ENCODE measurements at places on chromosomes 2 and 18.
A peak's percentile ranks its signal among the peaks of the same experiment; 100 is the strongest.

GRCh38 chr18:48342125-48342524 lies 67.1 kb downstream of the ZBTB7C start:
- no peak for DNase-seq

DNA sequence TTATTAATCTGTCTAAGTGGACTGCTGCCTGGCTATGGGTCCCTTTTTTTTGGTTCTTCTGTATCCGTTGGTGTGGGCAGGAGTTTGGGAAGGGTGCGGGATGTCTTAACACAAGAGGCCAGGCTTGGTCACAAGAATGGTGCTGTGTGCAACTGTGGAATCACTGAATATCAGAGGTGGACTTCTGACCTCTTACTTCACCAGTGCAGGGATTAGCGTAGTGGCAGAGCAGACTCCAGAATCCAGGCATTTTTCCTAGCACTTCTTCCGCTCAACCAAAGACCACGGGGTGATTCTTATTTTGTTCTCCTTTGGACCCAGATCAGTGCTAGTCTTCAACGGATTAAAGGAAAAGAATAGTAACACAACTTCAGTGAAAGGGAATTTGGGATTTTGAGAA lies 254.3 kb upstream of the TNP1 start:
- no peak for DNase-seq

- no peak for DNase-seq
Observed at GRCh38 chr2:228777855-228778355, 493.2 kb downstream of the PID1 start.

GRCh38 chr2:238031751-238032150 lies 29.1 kb upstream of the SCLY start:
- no peak for DNase-seq

DNA sequence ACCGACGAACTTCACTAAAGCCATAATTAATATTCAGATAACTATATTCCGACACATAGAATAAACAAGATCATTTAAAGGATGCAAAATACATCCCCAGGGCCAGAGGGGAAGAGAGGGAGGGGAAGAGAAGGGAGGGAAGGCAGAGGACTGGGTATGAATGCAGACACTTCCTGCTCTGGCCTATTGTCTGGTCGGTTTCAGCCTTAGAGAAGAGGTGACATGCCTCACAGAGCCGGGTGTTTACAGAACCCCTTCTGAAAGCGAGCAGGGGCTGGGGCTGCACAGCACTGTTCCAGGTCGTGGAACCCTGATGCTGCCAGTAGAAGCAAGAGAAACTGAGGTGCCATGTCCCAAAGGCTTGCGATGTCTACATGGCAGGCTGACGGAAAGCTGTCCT lies 31.0 kb downstream of the CELF4 start:
- DNase-seq = no peak

- DNase-seq = no peak
Observed at GRCh38 chr2:203759690-203760365, 53.4 kb downstream of the CD28 start.

- no peak for DNase-seq
Observed at GRCh38 chr2:172704072-172704936, 31.3 kb upstream of the RAPGEF4 start.

DNA sequence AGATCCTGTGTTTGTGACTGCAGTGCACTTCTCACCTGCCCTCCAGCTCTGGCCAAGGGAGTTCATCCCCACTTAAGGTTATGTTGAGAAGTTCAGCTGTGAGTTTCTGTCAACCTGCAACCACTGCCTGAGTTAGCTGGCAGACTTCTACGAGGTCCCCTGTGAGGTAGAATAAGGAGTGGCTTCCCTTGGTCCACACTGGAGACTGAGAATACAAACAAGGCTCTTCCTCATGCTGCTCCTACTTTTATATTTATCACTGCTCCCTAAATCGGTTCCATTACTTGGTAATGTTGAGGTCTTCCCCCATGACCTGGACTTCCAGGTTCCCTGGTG lies 353.2 kb upstream of the CWC22 start:
- DNase-seq = peak; percentile 29

Measured in GM06990 (cell line).